GM03348 (cell line): ENCODE measurements at places on chromosomes 1 and 21.

GRCh38 chr1:202958544-202959275 lies 598 bp upstream of the ADIPOR1 start:
- DNase-seq, result no peak

- no peak for DNase-seq
These were observed 5.7 kb upstream of the TMEM167B start for GRCh38 chr1:109084563-109085517.

- peak; percentile 53 for DNase-seq
These were observed 12.7 kb upstream of the IKBKE start for GRCh38 chr1:206457408-206458120.

DNA sequence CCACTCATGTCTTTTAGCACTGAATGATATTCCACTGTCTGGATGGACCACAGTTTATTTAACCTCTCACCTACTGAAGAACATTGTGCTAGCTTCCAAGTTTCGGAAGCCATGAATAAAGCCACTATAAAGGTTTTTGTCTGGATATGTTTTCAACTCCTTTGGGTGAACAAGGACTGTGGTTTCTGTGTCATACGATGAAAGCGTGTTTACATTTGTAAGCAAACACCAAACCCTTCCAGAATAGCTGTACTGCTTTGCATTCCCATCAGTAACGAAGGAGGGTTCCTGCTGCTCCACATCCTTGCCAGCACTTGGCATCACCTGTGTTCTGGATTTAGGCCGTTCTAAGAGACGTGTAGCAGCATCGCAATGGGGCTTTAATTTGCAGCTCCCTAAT lies 10.7 kb upstream of the ARHGEF16 start:
- no peak for DNase-seq

DNA sequence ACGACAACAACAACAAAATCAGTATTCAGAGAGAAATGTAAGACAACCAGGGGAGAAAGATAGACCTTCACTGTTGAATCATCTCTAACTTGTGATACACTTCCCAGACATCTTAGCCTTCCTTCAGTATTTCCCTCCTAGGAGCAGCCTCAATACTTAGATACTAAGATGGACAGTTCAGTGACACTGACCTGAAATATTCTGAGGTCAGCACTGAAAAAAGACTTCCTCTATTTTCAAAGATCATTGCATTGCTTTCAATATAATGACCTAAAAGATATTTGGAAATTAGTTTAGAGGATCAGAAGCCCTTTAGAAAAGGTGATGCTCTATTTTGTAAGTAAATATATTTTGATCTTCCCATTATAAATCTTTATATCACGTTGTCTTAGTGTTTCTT lies 101.0 kb downstream of the MRPL39 start:
- DNase-seq, result no peak

GRCh38 chr1:248779350-248779749 lies 23.8 kb upstream of the LYPD8 start:
- no peak for DNase-seq

- DNase-seq, result no peak
These were observed 90.7 kb upstream of the IFFO2 start for GRCh38 chr1:19046972-19047731.

DNA sequence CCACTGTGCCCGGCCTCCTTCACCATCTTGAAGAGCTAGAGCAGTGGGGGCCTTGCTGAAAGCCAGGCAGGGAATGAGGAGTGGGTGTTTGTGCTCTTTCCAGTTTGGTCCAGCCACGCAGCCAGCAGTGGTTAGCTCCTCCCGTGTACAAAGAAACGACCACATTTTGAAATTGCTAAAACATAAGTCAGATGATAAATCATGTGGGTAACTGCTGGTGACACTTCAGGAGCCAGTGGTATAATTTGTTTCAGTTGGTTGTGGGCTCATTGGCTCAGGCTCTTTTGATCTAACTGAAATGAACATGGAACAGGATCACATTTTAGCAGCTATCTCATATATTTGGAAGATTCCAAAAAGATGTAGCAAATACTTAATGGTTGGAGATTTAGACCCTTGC lies 87.6 kb downstream of the MTR start:
- no peak for DNase-seq

DNA sequence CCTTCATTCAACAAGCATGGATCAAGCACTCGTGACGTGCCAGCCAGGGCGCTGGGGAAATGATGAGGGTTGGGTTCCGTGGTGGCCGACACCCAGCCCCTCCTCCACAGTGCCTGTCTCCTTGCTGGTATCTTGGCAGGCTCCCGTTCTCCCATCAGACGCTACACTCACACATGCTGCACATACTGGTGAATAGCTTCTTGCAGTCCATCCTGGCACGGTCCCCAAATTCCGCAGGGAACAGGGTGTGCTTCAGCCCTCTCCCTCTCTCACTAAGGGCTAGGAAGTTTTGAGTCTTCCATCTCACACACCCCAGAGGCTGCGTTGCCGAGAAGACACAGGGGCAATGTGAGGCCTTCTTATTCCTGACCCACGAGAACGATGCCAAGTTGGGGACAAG lies 10.1 kb upstream of the MEF2D start:
- peak; percentile 90 for DNase-seq
